Fibroblast of villous mesenchyme (primary cell): ENCODE measurements at places on chromosomes 16 and 17. TPM values are rescaled to one million over a fixed set of nuclear protein-coding genes. Genes with fewer than 3 reads are reported as not detected.

ADAM11 gene
- 0.32 and 0.43 TPM in 2 replicates for total RNA-seq

KRTAP9-4 gene
- not detected in 2 replicates for total RNA-seq

OR1A1 gene
- not detected in 2 replicates for total RNA-seq

ZFPM1 gene
- 2.6 TPM in 2 replicates for total RNA-seq

IL34 gene
- total RNA-seq: 1.3 and 1.7 TPM in 2 replicates

SCARF1 gene
- 0.64 and 1.3 TPM in 2 replicates for total RNA-seq

KRTAP16-1 gene
- total RNA-seq: not detected in 2 replicates

GRIN2A gene
- under 0.01 and 1.3 TPM in 2 replicates for total RNA-seq

BBS2 gene
- total RNA-seq: 48.3 and 60.5 TPM in 2 replicates

CCL8 gene
- not detected in 2 replicates for total RNA-seq

CHST4 gene
- total RNA-seq: not detected in 2 replicates
